ENCODE measurements at places on chromosomes 2 and 18.
A peak's percentile ranks its signal among the peaks of the same experiment; 100 is the strongest.

DNA sequence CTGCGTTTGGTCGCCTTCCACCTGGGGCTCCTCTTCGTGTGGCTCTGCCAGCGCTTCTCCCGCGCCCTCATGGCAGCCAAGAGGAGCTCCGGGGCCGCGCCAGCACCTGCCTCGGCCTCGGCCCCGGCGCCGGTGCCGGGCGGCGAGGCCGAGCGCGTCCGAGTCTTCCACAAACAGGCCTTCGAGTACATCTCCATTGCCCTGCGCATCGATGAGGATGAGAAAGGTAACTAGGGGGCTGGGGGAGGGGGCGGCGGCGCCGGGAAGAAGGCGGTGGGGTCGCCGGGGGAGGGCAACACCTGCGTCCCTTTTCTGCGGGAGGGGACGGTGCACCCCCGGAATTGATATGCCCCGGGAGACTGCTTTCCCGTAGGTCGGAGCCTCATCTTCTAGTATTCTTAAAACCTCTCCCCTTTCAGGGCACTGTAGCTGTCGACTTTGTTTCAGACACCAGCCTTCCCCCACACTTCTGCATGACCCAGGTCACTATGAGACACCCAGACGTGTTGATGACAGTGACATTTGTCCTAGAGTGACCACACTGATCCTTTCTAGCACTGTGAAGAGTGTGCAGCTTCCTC, 755 bp downstream of the SPAST start:
- DNase-seq, result no peak

GRCh38 chr18:62781893-62782292, 66.6 kb downstream of the PHLPP1 start:
- peak; percentile 23 for DNase-seq

DNA sequence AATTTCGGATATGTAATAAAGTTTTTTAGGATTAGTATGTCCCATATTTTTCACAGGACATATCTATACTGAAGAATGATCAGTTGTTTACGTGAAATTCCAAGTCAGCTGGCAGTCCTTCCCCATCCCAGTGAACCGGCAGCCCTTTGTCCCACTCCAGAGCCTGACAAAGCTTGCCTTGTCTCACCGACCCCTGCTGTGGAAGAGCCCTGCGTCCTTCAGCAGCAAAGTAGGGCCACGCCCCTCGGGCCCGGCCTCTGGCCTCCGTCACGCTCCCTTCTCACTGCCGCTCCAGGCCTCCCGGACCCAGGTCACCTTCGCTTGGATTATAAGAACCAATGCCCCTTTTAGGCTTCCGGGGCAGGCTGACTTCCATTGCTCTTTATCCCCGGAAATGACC, 89.8 kb upstream of the TGIF1 start:
- no peak for DNase-seq

GRCh38 chr2:78865667-78866066, 159.8 kb upstream of the REG3G start:
- no peak for DNase-seq

- no peak for DNase-seq
These were observed 56.5 kb upstream of the TWIST2 start for GRCh38 chr2:238791354-238791753.

GRCh38 chr2:171718720-171719119, 31.5 kb downstream of the DYNC1I2 start:
- no peak for DNase-seq

DNA sequence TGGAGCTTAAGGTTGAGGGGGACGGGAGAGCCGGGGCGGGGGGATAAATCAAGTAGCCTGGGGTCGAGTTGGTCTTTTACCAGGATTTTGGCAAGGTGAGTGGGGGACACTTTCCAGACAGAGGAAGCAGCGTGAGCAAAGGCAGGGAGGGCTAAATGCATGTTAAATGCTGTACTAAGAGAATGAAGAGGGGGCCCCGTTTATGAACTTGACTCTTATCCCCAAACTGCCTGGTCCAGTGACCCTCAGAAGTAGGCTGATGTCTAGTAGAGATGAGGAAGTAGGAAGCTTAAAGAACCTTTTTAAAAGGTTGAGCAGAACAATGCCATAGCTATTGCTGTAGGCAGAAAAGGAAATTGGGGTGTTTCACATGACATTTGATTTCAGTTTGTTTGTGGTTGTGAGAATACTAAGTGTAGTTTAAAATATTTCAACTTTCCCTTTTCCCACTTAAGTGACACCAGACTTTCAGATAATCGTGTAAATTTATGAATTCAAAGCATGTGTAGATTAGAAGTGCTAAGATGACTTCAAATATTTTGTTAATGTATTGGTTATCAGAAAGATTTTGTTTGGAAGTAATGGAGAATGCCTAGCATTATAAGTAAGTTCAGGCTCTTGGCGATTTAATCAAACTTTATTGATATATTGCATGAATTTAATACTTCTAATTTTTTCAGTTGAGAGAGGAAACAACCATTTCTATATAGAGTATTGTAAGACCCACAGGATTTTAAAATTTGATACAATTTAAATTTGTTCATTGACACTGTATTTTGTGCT, 1.8 kb downstream of the REL start:
- no peak for DNase-seq

DNA sequence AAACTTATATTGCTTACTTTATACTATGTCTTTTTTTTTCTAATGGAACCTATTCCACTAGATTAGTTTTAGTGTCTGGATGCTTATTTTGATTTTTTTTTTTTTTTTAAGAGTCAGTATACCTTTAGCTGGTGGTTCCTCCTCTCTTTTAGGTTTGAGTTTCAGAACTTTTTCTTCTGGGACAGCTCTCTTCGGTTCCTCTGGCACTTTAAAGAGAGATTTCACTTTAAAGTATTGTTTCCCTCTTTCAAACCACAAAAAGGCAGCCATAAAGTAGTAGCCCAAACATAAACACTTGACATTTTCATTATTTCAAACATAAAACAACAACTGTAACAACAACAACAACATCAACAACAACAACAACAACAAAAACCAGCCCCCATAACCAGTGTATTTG, 123.3 kb downstream of the TTN start:
- no peak for DNase-seq

GRCh38 chr2:188130317-188130716, 161.4 kb upstream of the GULP1 start:
- DNase-seq, result no peak

- DNase-seq, result no peak
These were observed 3.4 kb upstream of the HOXD4 start for GRCh38 chr2:176147800-176148496.

DNA sequence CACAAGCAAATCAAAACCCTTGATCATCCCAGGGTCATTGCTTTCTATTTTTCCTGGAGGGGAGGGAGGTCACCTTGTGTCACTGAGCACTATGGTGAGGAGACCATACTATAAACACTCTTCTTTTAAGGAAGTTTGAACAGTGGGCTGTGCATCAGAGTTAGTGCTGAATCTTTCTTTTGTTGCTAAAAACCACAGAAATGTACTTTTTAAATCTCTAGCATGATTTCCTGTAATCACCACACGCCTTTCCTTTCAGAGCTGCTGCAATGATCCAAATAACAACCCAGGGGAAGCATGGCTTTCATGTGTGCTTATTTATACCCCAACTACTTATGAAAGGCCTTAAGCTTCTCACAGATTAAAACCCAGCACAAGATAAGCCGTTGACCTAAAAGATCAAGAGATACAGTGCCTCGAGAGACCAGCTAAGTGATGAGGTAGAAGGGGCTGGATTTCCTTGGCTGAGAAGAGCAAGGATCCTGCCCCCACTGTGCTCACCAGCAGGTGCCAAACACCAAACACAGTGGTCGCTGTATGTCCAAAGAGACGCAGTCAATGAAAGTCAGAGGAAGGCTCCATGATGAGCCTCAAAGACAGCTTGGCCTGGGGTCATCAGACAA, 34.7 kb downstream of the TRABD2A start:
- no peak for DNase-seq

DNA sequence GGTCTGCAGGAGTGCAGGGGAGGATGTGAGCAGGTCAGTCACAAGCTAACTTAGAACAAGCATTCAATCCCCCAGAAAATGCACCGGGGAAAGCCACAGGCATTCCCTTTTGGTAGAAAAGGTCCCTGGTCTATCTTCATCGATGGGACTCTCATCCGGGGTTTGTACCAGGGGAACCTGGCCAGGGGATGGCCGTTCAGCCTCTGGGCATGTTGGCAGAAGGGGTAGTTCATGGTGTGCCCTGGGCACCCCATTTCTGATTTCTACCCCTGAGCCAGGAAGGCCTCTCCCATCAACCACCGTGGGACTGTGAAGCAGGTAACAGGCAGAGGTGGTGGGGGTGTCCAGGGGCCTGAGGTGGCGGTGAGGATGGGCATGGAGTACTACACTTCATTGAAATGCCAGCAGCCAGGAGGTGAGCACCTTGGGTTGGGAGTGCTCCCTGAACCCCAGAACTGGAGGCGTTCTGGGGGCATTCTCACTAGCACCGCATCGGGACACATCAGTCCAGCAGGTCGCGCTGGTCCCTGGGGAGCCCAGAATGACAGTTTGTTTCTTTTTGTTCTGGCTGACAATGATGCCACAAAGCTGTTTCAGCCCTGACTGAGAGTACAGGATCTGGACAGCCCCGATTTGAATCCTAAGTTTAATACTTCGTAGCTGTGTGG, 172.3 kb downstream of the SMAD7 start:
- DNase-seq, result no peak

GRCh38 chr18:55096263-55096951, 137.1 kb upstream of the CCDC68 start:
- peak; percentile 54 for DNase-seq

GRCh38 chr2:190771726-190772125, 108.9 kb upstream of the GLS start:
- DNase-seq, result no peak

- DNase-seq, result no peak
These were observed 9.3 kb downstream of the MEX3C start for GRCh38 chr18:51188024-51188701.

DNA sequence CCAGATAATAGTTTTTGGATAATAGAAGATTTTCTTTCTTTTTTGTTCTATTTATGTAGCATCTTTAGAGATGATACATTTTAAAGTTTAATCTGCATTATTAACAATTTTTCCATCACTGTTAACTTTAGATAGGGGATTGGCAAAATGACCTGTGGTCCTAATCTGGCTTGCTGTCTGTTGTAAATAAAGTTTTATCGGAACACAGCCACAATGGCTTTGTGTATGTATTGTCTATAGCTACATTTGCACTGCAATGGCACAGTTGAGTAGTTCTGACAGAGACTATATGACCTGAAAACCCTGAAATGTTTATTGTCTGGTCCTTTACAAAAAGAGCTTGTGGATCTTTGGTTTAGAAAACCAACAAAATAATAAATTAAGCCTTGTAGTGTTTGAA, 97.0 kb upstream of the CERS6 start:
- DNase-seq, result no peak

- DNase-seq, result no peak
These were observed 35.4 kb downstream of the MRPL35 start for GRCh38 chr2:86234563-86235131.

DNA sequence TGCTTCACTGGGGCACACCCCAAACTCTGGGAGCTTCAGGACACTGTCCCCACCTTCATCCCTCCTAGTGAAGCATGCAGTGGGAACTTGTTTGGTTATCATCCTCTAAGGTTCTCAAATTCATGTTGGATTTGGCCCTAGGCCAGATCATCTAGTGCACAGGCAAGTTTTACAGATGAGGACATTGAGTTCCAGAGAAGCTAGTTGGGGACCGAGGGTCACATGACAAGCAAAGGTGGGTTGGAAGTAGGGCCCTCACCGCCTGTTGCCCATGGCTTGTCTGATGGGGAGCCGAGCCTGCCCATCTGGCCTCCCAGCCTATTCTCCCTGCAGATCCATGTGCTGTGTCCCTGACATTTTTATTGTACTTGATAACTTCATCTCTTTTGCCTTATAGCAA, 2.8 kb downstream of the PRKCE start:
- no peak for DNase-seq

DNA sequence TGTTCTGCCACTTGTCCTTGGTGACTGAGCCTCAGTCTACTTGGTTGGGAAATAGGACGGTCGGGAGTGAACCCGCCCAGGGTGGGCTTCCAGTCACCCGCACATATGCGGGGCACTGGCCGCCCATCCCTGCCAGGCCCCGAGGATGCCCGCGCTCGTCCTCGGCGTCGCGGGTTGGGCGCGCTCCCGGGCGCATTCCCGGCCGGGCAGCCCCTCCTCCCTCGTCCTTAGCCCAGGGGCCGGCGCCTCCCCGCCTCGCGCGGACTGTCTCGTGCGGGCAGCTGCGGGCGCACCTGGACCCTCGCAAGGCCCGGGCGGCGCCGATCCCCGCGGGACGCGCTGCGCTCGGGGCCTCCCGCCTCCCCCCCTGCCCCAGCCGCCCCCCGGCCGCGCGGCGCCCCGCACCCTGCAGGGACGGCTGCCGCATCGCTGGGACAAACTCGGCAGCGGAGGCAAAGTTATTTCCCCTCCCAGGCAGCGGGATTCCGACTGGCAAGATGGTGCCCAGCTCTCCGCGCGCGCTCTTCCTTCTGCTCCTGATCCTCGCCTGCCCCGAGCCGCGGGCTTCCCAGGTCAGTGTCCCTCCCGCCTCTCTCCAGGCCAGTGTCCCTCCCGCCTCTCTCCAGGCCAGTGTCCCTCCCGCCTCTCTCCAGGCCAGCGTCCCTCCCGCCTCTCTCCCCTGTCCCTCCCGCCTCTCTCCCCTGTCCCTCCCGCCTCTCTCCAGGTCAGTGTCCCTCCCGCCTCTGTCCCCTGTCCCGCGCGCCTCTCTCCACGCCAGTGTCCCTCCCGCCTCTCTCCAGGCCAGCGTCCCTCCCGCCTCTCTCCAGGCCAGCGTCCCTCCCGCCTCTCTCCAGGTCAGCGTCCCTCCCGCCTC, at the start of gene FBLN7:
FBLN7 (plus strand) TSS at position 227 of the 874 bp plus-strand sequence; CDS start at position 498, 271 bp downstream.
- no peak for DNase-seq

DNA sequence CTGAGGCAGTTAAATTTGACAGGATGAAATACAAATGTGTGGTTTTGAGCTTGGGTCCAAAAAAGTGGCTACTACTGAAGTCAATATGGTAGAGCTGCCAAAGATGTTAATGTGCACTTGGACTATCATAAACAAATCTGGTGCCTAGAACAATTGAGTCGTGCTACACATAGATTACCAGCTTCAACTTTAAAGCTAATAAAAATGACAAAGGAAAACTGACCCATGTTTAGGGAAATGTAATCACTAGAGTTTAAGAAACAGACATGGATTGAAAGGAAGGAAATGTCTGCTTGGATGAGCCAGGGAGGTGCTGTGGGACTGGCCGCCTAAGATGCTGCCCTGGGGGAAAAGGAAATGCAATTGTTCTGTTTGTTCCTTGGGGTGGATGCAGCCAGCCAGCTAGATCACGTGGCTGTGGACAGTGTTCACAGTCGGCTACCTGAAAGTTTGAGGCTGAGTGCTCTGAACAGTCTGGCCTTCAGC, 36.6 kb downstream of the CYB5A start:
- no peak for DNase-seq

- DNase-seq, result no peak
These were observed 587.2 kb upstream of the PKDCC start for GRCh38 chr2:41460661-41461060.

DNA sequence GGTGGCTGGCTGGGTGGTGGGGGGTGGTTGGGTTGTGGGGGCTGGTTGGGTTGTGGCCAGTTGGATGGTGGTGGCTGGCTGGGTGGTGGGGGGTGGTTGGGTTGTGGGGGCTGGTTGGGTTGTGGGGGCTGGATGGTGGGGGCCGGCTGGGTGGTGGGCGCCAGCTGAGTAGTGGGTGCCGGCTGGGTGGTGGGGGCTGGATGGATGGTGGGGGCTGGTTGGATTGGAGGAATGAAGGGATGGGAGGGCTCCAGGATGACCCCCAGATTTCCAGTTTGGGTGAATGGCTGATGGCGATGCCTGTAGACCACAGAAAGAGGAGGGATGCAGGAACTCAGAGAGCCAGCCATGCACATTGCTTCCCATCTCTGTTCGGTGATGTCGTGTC, 26.8 kb upstream of the GPR17 start:
- DNase-seq, result no peak
